ENCODE measurements at places on chromosomes 3 and 15.

DNA sequence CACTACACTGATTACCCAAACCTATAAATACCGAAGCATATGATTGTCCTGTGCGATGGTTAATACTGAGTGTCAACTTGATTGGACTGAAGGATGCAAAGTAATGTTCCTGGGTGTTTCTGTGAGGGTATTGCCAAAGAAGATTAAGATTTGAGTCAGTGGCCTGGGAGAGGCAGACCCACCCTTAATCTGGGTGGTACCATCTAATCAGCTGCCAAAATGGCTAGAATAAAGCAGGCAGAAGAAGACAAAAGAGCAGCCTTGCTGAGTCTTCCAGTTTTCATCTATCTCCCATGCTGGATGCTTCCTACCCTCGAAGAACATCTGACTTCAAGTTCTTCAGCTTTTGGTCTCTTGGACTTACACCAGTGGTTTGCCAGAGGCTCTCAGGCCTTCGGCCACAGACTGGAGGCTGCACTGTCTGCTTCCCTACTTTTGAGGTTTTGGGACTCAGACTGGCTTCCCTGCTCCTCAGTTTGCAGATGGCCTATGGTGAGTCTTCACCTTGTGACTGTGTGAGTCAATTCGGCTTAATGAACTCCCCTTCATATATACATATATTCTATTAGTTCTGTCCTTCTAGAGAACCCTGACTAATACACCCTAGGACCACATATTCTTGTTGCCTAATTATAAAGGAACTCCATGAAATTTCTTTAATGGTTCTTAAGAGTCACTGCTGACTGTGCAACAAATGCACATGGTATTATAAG, 31.7 kb downstream of the CSNK1G1 start:
- no peak for DNase-seq

GRCh38 chr15:41423979-41424659, 7.2 kb downstream of the RTF1 start:
- DNase-seq = no peak

GRCh38 chr15:65087411-65087810, 10.9 kb downstream of the KBTBD13 start:
- no peak for DNase-seq

GRCh38 chr15:35557544-35557943, 11.6 kb upstream of the DPH6 start:
- no peak for DNase-seq

- no peak for DNase-seq
Observed at GRCh38 chr15:73368301-73369136, at the start of gene HCN4. HCN4 (minus strand) TSS chr15:73368958; CDS start chr15:73368270, 688 bp downstream.

- no peak for DNase-seq
Observed at GRCh38 chr3:111521891-111522290, 20.1 kb upstream of the CD96 start.

- no peak for DNase-seq
Observed at GRCh38 chr15:60204131-60204885, 193.5 kb downstream of the ANXA2 start.

DNA sequence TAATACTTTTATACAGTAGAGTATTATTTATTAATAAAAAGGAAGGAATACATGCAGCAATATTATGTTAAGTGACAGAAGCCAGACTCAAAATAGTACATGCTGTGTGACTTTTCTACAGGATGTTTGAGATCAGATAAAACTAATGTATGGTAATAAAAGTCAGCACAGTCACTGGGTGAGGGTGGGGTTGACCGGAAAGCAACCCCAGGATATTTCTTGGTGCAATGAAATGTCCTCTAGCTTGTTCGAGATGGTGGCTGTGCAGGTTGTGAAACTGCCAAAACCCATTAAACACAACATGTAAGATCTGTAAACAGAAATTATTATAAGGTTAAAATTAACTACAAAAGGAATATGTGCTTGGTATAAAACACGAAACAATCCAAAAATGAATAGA, 20.8 kb upstream of the ALDH1L1 start:
- no peak for DNase-seq

DNA sequence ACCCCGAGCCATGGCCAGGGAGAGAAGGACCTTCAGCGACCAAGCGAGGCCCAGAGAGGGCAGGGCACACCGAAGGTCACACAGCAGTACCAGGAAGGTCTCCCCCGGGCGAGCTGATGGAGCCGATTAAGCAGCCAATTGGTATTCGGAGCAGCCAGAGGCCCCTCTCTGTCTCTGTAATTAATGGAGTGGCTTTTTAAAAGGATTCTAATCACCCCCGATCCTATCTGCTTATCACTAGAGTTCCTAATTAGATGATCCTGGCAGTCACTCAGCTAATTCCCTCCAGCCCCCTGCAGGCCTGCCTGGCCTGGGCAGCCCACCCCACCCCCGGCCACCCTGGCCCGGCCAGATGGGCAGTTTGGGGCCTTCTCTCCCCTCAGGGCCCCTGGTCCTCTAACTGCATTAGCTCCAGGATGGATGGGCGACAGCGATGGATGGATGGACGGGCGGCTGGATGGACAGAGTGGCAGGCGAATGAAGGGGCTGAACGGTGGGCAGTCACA, 1.6 kb upstream of the DNAJB8 start:
- no peak for DNase-seq

DNA sequence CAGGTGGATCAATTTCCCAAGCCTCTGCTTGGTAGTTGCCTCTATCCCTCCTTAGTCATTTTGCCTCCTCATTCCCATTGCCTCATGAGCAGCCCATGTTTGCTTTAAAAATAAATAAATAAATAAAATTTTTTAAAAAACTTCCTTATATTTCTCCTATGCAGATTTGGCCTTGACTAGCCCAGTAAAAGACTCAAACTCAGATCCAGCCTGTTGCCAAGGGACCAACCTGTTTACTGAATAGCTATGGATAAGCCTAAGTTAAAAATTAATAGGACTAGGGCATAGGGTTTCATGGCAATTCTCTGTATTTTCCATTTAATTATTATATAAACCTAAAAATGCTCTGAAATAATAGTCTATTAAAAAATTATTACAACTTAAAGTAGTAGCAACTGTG, 384.4 kb downstream of the RSL24D1 start:
- DNase-seq = no peak

DNA sequence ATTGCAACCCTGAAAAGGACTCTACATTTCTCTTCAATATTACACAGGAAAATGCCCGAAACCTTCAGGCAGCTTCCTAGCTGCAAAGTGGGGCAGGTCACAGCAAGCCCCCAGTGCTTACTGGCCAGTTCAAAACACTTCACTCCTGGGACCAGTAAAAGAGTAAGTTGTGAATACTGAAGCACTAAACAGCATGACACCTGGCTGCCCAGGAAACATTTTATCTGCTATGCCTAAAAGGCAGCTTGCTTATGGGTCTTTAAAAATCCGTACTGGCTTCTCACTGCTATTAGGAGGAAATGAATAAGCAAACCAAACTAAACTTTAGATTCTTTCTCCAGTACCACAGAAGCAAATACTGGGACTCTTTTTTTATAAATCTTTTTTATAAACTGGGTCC, 457.9 kb upstream of the ALCAM start:
- no peak for DNase-seq

DNA sequence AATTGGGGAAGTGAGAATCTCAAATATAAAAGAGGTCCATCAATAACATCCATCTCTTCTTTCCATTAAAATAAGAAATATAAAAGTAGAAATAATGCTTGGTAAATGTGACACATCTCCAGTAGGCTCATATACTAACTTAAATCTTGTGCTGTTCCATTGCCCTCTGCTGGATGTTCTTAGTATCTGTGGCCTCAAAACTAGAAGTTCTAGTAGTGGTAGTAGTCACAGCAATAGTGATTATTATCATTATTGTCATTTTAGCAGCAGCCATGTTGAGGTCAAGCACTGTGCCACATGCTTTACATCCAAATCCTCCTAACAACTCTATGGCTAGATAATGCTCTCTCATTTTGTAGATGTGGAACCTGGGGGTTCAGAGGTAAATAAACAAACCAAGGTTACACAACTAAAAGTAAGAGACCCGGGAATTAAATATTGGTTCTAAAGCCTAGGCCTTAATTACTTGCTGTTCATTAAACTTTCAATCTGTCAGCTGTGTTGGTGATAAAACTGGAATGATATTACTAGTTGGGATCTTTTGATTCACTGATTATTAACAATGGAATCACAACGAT, 20.2 kb upstream of the BTLA start:
- no peak for DNase-seq

GRCh38 chr15:68561171-68561900, 17.5 kb upstream of the CORO2B start:
- DNase-seq = no peak

DNA sequence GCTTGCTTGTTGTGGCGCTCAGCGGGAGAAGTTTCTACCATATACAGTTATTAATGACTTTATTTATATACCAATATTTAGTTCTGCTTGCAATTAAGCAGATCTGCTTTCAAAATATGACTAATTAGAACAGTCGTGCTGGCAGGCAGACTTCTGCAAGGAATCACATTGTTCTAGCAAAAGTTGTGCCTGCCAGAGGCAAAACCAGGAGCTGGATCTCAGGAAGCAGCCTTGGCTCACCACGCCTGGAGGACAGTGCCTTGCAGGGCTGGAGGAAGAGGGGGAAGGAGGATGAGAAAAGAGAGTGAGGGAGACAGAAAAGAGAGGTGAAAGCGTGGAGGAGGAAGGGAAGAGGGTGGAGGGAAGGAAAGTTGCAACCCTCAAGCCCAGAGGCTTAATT, 160.3 kb downstream of the NUP210 start:
- no peak for DNase-seq

GRCh38 chr3:128339491-128340012, 127.1 kb downstream of the DNAJB8 start:
- no peak for DNase-seq

DNA sequence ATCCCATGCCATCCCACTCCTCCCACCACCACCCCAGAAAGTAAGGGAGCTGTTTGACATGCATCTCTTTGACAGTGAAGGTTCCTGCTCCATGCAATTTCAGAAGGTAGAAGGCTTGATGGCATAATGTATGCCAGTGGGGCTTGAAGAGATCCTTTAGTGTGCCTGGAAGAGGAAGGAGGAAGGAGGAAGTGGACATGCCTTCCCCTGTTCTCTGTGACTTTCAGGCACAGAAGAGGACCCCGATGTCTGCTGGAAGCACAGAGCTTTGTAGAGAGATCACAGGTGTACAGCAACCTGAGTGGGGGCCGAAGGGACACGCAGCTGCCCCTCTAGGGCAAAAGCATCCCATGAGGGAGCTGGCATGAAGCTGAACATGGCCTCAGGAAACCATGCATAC, 171.6 kb downstream of the CD47 start:
- no peak for DNase-seq

DNA sequence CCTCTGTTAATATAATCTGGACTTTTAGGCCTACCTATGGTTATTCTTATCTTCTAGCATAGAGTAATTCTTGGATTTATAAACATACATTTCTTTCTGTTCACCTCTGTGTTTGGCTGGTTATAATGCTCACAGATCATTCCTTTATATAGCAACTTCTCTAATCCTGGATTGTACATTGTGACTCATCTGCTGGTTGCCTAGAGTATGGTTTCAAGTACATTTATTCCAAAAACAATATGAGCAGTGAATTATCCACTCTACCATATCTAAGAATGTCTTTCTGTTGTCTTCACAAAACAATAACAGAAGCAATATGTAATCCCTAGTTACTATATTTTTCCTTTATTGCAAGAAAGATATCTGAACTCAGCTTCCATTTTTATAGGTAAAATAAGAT, 35.3 kb downstream of the FSIP1 start:
- no peak for DNase-seq

DNA sequence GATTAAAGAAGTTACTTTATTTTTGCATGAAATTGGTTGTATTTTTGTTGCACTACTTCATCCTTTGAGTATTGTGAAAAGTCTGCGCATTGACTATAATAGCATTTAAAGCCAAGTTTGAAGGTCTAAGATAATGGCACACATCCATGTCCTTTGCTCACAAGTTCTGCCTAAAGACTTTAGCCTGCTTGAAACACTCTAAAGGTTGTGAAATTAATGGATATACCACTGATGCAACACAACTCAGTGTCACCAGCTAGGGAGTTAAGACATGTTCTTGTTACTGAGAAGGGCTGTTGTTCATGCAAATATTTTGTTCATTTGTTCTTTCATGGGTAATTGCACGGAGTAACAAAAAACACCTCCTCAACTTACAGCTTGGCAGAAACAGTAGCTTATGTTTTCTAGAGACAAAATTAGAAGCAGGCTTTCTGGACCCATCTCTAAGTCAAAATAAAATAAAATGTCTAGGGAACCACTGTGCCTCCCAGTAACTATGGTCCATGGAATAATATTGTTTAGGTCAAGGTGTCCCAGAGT, 83.9 kb downstream of the PPARG start:
- no peak for DNase-seq

DNA sequence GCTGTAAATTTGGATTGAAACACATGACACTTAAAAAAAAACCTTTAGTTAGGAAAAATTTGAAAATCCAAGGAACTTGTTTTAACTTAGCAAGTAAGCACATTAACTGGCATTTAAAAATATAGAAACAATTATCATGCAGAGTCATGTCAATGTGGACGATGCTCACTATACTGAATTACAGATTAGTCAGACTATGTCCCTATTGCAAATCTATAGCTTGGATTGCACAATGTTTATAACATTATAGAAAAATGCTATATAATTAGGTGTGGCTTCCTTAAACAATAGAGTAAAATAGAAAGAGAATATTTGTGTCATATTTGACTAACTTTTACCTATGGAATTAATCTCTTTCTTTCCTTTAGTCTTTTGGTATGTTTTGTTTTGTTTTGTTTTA, 48.4 kb upstream of the TUSC7 start:
- DNase-seq = no peak

- DNase-seq = no peak
Observed at GRCh38 chr3:12138044-12138443, 20.7 kb downstream of the TIMP4 start.

DNA sequence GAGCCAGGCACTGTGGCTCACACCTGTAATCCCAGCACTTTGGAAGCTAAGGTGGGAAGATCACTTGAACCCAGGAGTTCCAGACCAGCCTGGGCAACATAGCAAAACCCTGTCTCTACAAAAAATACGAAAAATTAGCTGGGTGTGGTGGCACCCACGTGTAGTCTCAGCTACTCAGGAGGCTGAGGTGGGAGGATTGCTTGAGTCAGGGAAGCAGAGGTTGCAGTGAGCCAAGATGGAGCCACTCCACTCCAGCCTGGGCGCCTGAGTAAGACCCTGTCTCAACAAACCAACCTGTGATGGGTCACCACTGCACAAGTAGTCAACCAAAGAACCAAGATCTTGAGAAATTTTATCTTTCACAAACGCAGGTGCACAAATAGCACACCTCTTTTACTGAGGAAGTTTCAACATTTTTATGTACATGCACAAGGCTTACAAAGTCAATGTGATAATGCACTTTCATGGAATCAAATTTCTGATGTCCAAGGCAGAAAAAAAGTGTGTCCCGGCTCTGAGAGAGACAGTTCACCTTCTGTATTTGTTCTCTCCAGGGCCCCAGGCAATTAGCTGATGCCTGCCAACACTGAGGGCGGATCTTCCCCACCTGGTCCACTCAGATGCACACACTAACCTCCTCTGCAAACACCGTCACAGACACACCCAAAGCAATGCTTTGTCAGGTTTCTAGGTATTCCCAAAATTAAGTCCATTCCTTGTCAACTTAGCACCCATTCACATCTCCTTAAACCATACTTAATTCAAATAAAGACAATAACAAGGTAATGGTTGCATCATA, 12.4 kb downstream of the ACAA1 start:
- no peak for DNase-seq
